NCI-H2107 (cell line): ENCODE measurements at places on chromosomes 3 and 15.

DNA sequence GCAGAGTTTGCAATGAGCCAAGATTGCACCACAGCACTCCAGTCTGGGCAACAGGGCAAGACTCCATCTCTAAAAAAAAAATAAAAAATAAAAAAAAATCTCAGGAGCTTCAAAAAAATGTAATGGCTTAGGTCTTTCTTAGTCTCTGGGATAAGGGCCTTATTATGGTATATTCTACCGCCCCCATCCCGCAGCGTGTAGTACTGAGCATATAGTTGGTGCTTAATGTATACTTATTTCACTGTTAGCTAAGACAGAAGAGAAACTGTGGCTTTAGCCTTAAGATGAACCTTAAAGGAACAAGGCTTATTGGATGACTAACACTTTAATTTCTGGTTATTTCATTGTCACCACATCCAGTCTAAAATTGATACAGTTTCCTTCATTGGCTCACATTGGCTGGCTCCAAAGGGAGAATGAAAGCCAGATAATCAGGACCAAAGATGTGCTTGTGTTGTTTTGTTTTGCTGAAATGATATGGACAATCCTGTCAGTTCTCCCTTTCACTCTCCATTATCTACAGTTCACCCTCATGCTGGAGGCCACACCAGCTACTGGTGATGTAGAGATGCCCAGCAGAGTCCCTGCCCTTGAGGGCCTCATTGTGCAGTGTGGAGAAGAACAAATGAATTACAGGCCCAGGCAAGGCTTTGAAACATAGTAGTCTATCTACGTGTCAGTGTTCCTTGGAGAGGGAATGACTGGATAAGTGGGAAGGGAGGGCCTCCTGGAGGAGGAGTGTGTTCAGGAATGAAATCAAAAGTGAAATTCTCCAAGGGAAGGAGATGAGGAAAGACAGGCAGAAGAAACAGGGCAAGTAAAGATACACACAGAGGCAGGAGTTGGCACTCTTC lies 17.4 kb upstream of the RAF1 start:
- no peak for DNase-seq

DNA sequence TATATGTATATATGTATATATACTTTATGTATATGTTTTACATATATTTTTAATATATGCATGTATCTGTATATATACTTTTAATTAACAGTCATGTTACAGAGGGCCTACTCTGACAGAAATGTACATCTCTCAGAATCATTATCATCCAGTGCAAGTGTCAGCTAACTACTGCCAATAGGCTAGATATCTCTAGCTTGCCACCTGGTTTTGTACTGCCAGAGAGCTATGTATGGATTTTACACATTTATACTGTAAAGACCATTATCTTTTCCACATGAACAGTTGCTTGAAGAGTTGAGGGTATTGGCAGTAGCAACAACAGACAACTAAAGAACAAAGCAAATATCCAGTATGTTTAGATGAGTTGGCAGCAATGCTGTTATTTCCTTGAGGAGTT lies 99.7 kb upstream of the VGLL3 start:
- DNase-seq: no peak

DNA sequence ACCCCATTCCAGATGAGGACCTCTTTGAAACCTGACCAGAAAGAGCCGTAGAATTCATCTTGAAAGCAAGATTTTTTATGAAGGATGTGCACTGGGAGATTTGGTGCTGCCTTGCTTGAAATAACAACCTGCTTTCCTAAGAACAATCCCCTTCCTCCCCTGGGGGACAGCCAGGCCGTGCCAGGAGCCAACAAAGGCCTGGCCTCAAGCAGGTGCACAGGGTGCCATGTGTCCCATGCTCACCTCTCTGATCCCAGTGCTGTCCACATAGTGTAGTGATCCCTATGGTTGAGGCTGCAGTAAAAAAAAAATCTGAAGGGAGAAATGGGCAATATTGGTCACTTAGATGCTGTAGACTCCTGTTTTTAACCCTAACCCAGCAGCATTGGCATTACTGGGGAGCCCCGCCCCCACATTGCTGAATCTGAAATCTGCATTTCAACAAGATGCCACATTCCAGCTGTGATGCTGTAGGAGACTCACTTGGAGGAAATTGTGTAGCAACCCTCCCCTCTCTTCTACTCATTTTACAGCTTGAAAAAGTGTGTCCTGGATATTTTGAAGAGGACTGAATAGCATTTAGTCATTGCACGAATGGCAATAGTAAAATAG lies 171.2 kb downstream of the APBA2 start:
- DNase-seq: no peak

DNA sequence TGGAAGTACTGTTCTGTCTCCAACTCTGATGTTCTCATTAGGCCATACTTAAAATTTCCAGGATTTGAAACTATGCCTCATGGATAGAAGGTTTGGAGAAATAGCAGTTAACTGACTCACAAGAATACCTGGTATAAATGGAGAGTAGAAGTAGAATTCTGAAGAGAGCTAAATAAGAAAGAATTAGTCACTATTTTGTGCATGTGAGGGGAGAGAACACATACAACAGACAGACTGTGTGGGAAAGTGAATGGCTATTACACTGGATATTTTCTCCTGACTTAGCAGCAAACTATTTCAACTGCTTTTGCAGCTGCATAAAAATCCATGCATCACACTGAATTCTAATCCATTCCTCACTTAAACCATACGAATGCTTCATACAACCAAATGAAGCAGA lies 71.3 kb downstream of the C3orf70 start:
- DNase-seq: no peak

- no peak for DNase-seq
Measured at GRCh38 chr3:85912980-85913379, 954.2 kb downstream of the CADM2 start.

DNA sequence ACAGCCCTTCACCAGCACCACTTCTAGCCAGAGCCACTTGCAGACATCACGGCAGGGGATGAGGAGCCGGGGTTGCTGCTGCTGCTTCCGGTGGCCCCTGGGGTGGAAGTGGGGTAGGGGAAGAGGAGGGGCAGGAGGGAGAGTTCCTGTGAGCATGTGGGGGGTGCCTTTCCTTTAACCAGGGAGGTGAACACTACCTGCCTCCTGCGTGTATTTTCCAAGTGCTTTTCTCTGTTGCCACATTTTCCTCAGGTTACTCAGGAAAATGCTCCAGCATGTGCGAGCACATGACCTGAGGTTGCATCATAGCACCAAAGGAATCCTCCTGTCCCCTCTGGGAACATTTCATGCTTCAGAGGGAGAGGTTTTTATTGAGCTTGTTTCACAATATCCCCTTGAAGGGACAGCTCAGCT lies 12.2 kb upstream of the SACM1L start:
- no peak for DNase-seq

GRCh38 chr15:79185199-79185598 lies 94.6 kb upstream of the RASGRF1 start:
- no peak for DNase-seq

DNA sequence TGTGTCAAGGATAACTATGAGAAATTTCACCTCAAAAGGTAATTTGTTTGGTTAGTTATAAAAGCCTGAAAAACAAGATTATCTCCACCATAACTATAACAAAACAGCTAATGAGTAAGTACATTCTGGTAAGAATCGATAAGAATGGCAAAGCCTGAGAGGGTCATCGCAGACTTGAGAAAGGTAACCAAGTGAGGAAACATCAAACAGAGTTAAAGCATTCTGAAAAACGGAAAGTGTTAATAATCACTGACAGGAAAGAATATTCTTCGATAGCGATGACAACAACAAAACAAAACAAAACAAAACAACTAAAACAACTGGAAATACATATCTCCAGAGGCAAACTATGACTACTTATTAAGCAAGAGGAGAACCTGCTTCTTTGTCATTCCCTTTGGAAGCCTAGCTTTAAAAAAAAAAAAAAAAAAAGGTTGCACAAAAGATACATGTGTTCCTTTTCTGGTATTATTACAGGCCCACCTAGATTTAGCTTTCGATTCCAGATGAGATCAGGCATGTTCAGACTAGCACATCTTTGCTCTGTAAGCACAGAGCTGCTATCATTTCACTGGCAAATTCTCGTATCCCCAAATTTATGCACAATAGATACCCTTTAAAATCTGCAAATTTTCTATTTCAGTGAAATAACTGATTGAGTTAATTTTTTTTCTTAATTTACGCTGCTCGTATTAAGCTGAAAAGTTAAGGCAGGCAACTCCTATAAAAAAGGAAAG lies 155.6 kb downstream of the TIGIT start:
- DNase-seq: no peak

DNA sequence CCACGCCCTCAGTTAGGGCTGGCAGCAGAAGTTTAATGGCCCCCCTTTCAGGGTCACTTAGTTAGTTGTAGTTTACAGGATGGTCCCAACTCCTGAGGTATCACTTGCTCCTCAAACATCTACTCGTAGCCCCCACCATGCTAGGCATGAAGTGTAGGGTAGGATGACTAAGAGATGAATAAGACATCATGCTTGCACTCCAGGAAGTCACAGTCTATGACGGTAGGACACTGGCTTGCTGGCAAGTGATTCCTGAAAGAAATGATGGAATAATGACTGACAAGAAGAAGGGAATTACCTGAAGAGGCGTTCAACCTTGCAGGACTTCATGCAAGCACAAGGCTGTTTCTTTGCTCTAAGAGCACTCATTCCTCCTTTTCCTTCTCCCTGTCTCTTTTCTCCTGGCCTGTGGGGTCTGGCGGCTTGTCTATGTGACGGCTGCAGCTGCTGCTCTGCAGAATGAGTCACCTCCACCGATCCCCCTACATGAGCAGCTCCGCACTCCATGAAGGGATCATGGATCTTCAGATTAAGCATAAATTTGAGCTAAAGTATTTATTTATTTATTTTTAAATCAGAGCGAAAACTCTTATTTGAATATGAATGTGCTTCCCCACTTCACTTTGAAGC lies 82.9 kb upstream of the BOC start:
- DNase-seq: no peak

- DNase-seq: no peak
Measured at GRCh38 chr3:37997342-37997741, 6.8 kb downstream of the VILL start.

DNA sequence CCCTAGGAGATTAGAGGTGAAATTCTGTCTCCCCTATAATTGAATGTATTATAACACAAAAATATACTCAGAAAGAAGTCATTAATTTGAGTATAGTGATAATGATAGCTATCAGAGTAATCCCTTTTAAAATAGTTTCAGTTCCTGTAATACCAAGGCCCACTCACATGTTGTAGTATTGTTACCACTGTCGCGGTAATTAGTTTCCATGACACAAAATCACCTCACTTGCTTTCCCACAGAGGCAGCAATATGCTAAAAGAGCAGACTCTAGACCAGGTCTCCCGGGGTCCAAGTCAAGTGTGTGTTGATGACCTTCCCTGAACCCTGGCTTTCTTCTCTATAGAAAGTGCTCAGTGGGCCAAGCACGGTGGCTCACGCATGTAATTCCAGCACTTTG lies 39.5 kb upstream of the NSMCE3 start:
- DNase-seq: no peak

- DNase-seq: no peak
Measured at GRCh38 chr15:67003586-67003985, 61.8 kb upstream of the SMAD3 start.

GRCh38 chr3:23344886-23345285 lies 141.8 kb downstream of the UBE2E2 start:
- DNase-seq: no peak

DNA sequence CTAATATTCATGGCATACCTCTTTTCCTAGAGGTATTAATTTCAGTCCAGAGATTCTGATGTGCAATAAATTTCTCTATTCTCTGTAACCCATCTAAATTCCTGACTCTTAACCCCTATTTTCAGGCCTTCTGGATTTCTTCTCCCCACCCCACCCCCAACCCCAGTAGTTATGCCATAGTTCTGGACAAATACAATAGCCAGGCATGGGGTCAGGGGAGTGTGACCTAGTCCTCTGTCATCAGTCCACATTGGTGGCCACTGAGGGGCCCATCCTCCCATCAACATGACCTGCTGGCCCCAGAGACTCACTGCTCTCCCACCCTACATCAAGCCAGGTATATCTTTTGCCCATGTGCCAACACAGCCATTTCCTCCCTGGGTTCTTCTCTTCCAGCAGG lies 3.8 kb upstream of the LIPC start:
- no peak for DNase-seq

GRCh38 chr3:42014921-42015533 lies 53.1 kb upstream of the ULK4 start:
- no peak for DNase-seq
